Testis (tissue), 5 donors: ENCODE measurements at places on chromosomes 3 and 15. TPM values are rescaled to one million over a fixed set of nuclear protein-coding genes. Genes with fewer than 3 reads are reported as not detected.

The CYP11A1 gene
- total RNA-seq: 74.3 TPM

The RBSN gene
- 44.8 TPM for total RNA-seq

The SNTN gene
- not detected for total RNA-seq

The FSTL1 gene
- 35.0 TPM for total RNA-seq

The LRRIQ4 gene
- 1.3 TPM for total RNA-seq

DNA sequence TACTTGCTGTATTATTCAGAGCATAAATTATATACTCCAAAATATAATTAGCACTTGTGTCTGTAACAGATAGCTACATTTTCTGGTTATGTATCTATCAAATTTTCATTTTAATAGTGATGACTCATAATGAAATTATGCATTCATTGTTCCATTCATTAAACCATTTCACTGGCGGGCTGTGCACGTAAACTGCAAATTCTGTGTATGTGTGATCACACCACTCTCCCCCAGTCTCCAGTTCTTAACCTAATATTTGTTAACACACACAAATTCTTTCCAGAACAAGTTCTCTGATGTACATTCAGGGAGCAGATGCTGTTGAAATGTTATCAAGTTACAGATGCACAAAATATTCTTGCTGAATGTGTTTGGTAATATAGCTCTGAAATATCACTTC, 3.8 kb upstream of the KCNMB2 start:
- DNase-seq: no peak

- no peak for DNase-seq
Observed at GRCh38 chr15:39030291-39031070, 465.9 kb upstream of the RASGRP1 start.

DNA sequence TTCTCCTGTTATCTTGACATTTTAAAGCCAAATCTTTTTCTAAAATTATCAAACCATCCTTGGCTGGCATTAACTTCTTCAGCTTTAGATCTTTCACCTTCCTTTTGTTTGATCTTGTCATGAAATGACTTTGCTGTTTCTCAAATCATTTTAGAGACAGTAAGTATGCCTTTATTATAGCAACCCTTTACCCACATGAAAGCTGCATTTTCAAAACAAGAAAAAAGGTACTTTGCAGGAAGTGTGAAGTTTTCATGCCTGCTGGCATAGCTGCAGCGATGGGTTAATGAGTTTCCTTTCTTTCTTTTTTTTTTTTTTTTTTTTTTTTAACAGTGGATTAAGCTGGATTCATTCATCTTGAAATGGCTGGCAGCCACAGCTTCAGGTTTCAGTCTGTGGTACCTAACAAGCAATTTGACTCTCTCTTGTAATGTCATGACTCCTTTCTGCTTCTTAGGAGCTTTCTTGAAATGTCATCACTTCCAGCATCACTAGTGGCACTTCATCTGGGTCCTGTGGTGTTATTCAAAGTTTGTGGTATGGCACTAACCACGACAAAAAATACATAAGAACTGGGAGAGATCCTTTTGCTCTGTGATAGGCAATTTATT, 18.8 kb downstream of the SLC25A26 start:
- DNase-seq: no peak

- DNase-seq: no peak
Observed at GRCh38 chr3:83715307-83715706, 1243.5 kb upstream of the CADM2 start.

GRCh38 chr15:98728082-98728810, 79.9 kb downstream of the IGF1R start:
- DNase-seq: no peak

DNA sequence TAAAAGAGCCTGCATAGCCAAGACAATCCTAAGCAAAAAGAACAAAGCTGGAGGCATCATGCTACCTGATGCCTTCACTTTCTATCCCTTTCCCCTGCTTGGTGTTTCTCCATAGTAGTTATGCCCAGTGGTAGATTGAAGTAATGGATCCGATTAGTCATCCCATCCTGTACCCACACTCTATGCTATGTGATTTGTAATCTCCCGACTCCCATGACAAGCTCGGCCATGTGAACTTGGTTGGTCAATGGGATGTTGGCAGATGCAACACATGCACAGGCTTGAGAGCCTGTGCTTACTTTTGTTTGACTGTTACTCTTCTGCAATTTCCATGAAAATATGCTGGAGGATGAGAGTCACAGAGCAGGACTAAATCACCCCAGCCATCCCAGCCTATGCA, 334.9 kb upstream of the DPH6 start:
- DNase-seq: no peak

- no peak for DNase-seq
Observed at GRCh38 chr3:105274958-105275357, 91.8 kb upstream of the ALCAM start.
